CD8-positive, alpha-beta memory T cell (primary cell): ENCODE measurements at places on chromosomes 7 and 10. TPM values are rescaled to one million over a fixed set of nuclear protein-coding genes. Genes with fewer than 3 reads are reported as not detected.

The ANAPC16 gene
- total RNA-seq, result 78.3 TPM

- DNase-seq, result no peak
- no peak overlapping the region for H3K4me3 ChIP-seq
- no peaks in the 10 kb centered on the region for H3K36me3 ChIP-seq
- H3K27me3 ChIP-seq, result no peaks in the 10 kb centered on the region
- no peak overlapping the region for H3K27ac ChIP-seq
Observed at GRCh38 chr7:105926131-105926530, 36.9 kb upstream of the CDHR3 start.

The ANKRD7 gene
- total RNA-seq, result 1.8 TPM

The HECW1 gene
- total RNA-seq, result not detected

GRCh38 chr7:135175931-135176330, 5.4 kb upstream of the CYREN start:
- no peaks in the 10 kb centered on the region for H3K27me3 ChIP-seq
- H3K4me3 ChIP-seq, result no peak overlapping the region
- H3K36me3 ChIP-seq, result no peaks in the 10 kb centered on the region

The TFR2 gene
- total RNA-seq, result 17.7 TPM

DNA sequence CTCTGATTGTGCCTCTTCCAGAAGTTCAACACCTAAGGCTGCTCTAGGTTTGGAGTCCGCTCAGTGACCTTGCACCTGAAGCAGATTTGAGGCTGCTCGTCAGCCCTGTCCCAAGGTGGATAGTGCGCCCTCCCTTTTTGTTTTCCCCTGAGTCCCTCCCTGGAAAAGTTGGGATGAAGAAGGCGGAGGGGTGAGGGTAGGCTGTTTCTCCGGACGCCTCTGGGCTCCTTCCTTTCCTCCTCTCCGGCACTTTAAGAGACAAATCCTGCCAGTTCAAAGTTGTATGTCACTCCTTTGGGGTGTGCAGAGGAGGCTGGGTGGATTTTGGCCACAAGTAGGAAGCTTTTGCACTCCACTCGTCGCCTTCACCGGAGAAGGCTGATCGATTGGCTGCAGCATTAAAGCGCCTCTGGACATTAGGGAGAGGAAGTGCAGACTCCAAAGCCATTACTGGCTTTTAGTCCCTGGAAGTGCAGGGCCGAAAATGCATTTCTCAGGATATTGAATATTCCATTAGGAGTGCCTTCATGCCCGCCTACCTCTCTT, 81.9 kb upstream of the PRKG1 start:
- no peaks in the 10 kb centered on the region for H3K4me1 ChIP-seq
- no peak overlapping the region for H3K27ac ChIP-seq
- no peak for DNase-seq
- H3K4me3 ChIP-seq, result no peak overlapping the region
